Right forelimb (tissue), 1 donor: ENCODE measurements at places on chromosomes 3 and 15.

GRCh38 chr15:39770748-39771689 is 11.6 kb downstream of the FSIP1 start:
- DNase-seq = peak; percentile 61

DNA sequence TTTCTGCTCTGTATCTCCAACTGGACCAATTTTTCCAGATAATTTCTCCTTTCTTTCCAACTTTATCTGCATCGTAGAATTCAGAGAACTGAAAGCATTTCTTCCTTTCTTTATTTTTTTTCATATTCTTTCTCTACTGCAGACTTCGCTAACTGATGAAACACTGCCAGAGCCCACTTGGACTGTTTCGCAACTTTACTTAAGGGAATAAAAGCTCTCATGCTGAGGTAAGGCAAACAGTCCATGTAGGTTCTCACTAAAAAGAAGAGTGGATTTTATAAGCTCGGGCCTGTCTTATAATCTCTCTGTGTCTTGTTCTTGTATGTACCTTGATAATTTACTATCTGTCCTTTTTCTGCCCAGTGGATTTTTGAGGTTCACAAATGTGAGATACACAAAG is 163.5 kb downstream of the CNTN4 start:
- no peak for DNase-seq

- peak; percentile 67 for DNase-seq
Observed at GRCh38 chr15:92883163-92883875, 16.8 kb upstream of the CHD2 start.

DNA sequence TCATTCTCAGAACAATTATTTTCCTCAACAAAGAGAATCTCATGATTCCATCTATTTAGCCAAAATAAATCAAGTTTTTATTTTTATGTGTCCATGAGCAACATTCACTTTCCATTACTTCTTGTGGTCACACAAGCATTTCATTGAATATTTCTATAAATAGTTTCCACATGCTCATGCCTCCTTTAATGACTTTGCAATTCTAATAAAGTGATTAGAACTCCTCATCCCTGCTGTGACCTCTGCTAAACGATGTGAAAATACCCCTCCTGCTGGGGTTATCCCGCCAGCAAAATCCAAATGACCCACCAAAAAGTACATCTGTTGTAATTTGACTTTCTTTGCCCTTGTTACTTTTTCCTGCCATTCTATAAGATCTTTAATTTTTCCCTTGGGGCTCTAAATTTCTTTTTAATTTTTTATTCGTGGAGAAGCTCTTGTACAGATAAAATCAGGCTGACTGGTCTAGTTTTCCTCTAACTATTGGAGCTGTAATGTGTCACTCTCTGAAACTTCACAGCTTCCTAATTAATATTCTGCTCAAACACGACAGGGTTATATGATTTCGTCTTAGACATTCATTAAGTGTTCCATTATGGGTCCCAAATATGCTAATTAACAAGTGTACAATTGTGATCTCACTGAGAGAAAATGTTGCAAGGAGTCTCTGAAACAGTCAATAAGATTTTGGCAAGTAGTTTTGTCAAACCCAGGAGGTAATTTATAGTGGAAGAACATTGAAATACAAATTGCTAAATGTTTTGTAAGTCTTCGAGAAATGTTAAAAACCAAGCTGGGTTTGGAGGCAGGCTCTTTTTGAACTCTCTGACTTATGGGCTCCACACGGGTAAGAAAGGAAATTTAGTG is 533.1 kb upstream of the NAALADL2 start:
- no peak for DNase-seq

DNA sequence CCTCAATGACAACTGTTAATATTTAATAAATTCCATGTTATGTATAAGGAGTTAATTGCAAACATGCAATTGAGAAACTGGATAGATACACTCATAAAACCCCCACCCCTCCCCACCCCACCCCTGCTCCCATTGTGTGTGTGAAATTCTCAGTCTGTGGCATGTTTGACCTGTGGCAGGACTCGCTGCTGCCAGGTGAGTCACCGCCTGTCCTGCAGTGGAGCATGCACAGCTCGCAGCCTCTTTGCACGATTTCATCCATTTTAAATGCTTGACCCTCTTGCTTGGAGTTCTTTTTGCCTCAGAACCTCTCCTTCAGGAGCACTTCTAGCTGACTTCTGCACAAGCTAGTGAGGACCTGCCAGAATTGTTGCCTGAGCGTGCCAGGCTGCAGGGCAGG is 5.3 kb upstream of the APEH start:
- no peak for DNase-seq

DNA sequence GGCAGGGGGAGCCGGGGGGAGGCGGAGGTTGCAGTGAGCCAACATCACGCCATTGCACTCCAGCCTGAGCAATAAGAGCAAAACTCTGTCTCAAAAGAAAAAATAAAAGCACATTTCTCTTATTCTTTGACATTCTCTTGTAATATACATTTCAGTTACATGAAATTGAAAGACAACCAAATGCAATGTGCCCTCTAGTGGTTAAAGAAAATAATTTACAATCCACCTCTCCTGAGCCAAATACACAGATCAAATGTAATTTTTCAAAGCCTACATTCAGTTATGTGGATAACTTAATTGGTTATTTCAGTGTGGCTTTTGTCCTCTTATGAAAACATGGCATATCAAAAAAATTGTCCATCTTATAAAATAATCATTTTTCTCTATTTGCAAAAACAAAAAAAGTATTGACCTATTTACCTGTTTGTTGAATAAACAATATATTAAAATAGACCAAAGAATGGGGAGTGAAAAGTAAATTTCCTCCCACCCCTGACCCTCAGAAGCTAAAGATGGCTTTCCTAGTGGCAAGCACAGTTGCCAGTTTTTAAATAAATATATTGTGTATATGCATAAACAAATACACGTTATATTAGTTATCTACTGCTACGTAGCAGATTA is 14.2 kb upstream of the U2SURP start:
- DNase-seq = no peak

DNA sequence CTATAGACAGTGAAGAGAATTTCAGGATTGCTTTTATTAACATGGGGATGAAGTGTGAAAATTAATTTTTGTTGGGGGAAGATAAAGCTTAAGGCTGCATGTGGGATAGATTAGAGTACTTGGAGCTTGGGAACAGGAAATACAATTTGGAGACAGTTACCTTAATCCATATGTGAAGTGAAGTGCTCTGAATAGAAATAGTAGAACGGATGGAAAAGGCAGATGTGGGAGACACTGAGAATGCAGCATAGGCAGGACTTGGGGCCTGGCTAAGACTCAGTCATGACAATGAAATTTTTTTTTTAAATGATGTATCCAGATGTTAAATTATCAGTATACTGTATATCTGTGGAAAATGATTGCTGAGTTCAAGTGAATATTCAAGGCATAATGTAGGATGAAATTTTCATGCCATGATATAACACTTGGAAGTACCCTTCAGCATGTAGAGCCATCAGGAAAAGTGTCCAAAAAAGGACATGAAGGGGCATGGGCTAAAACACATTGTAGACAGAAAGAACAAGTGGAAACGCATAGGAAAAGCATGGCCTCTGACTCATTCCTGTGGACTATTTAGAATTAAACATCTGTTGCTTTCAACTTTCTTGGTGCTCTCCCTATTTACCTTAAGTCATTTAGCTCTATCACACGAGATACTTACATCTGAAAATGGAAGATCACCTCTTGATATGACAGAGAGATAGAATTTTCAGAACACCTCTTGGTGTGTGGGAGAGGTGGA is 134.8 kb downstream of the RBMS3 start:
- no peak for DNase-seq

- no peak for DNase-seq
Observed at GRCh38 chr3:52399593-52399992, 45.3 kb downstream of the SEMA3G start.

DNA sequence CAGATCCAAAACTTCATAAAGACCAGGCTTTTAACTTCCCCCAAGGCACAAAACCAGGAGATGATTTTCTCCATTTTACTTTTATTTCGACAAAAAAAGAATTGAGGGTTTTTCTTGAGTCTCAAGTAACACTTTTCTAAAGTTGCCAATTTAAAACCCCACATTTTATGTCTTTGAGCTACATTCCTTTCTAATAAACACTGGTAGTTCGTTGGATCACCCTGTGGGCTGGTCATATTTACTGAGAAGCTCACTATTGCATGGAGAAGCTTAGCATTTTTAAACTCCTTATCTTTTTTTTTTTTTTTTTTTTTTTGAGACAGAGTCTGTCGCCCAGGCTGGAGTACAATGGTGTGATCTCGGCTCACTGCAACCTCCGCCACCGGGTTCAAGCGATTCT is 255.1 kb upstream of the TPM1 start:
- no peak for DNase-seq

DNA sequence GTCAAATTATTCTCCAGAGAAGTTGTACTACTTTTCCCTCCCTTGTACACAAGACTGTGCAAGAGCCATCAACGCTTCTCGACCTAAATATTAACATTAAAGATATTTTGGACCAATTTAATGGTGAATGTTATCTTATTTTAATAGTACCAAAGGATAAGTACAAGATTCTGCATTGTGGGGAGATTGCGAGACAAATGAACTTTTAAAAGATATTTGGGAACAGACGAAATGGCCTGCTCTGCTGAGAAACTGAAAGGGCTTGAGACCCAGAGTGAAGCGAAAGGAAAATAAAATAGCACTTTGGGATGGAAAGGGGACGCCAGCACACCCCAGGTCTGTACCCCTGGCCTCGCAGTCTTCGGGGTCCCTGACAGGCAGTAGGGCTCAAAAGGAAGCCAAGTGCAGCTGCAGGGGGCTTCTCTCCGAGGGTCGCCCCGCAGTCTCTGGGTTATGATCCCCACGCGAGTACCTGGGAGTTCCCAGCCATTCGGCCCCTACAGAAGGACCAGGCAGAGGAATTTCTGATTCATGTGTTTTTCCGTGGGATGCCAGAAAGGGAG is 97.6 kb upstream of the VGLL3 start:
- DNase-seq = no peak

GRCh38 chr3:15159501-15160136 is 46.4 kb upstream of the CAPN7 start:
- no peak for DNase-seq

- no peak for DNase-seq
Observed at GRCh38 chr3:188796122-188796631, 375.6 kb upstream of the TPRG1 start.

GRCh38 chr15:52503788-52504496 is 24.7 kb downstream of the MYO5A start:
- no peak for DNase-seq

GRCh38 chr15:65792138-65792987 is at the start of gene DENND4A:
DENND4A (minus strand) TSS chr15:65792293; CDS start chr15:65756450, 35,843 bp downstream.
- DNase-seq = peak; percentile 99

- no peak for DNase-seq
Observed at GRCh38 chr3:64104691-64105111, 81.4 kb upstream of the PSMD6 start.

DNA sequence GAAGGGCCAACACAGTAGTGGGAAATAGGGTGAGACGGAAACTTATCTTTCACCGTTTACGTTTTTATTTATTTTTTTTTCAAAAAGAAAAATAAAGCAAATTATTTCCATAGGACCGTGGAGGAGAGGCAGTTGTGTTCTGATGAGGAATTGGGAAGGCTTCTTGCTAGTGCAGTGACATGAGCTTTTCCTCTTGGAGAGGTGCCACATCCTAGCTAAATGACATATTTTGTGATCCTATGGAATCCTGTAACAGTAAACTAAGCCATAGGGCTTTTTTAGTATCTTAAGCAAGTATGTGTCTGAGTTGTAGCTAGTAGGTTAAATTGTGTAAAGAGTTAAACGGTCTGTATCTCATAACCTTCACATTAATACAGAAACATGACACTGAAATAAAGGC is 609.9 kb downstream of the RBMS3 start:
- no peak for DNase-seq

DNA sequence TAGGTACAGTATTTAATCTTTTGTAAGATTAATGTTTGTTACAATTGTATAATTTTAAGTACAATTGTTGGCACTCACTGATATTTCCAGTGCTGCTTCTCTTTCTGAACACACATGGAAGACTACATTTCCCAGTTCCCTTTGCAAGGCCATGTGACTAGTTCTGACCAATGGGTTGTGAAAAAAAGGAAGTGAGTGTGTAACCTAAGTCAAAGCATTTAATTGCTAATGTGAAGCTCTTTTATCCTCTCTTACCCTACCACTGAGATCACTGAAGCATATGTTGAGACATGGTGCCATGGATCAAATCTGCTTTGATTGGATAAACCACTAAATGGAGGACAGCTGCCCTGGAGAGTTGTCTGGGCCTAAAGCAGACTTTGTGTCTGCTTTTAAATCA is 83.9 kb upstream of the PLXND1 start:
- no peak for DNase-seq

- no peak for DNase-seq
Observed at GRCh38 chr15:72472992-72473610, 1.0 kb upstream of the ARIH1 start.

- no peak for DNase-seq
Observed at GRCh38 chr3:10833855-10834414, 17.9 kb downstream of the SLC6A11 start.

DNA sequence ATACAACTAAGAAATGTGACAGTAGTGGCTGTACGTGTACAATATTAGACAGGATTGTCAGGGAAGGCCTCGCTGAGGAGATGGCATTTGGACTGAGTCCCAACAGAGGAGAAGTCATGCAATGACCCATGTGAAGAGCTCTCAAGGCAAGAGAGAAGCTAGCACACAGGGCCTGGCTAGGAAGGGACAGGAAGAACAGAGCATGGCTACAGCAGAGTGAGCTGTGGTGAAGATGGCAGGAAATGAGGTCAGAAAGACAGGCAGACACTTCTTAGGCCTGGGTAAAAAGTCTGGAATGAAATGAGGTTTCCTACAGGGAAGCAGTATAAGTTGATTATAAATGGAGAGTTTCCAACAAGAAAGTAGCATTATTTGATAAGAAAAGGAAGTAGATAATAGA is 33.2 kb upstream of the LEKR1 start:
- no peak for DNase-seq

GRCh38 chr3:186368176-186368575 is 6.1 kb upstream of the DGKG start:
- no peak for DNase-seq

- no peak for DNase-seq
Observed at GRCh38 chr15:65655026-65655425, 33.3 kb downstream of the SLC24A1 start.

DNA sequence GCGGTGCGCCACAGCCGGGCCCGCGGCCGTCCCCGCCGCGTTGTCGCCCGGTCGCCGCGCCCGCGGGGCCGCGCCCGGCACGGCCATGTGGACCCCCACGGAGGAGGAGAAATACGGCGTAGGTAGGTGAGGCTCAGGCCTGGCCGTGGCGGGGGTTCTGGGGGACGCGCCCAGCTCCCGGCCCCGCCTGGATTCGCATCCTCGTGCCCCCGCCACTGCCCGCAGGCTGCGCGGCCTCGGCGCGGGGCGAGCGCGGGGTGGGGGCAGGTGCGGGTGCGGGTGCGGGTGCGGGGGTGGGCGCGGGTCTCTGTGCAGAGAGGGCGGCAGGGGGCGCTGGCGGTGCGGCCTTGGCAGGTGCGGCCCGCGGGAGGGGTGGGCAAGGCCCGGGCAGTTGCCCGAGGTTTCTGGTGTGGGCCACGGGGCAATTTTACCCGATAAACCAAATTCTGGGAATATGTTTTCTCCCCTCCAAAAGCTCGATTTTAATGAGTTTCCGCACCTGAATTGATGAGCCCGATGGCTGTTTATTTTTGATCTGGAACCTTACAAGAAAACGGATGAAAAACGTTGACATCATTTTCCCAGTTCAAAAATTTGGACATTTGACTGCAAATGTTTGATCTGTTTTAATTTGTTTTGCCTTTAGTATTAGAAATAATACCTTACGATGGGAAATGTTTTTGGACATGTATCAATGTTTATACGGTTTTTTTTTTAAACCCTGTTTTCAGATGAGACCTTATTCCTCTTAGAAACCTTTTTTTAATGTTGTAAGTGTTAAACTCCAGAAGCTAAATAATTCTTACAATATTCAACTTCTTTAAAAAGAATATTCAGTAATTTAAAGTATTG is 678 bp downstream of the DOCK3 start:
- no peak for DNase-seq
